Stimulated activated CD4-positive, alpha-beta T cell treated with anti-CD3 and anti-CD28 coated beads, Interleukin-4, amount 100 ng/mL, for 24 hours (primary cell): ENCODE measurements at places on chromosomes 4 and X.

GRCh38 chr4:7120341-7120740 is 52.5 kb upstream of the GRPEL1 start:
- DNase-seq, result no peak

DNA sequence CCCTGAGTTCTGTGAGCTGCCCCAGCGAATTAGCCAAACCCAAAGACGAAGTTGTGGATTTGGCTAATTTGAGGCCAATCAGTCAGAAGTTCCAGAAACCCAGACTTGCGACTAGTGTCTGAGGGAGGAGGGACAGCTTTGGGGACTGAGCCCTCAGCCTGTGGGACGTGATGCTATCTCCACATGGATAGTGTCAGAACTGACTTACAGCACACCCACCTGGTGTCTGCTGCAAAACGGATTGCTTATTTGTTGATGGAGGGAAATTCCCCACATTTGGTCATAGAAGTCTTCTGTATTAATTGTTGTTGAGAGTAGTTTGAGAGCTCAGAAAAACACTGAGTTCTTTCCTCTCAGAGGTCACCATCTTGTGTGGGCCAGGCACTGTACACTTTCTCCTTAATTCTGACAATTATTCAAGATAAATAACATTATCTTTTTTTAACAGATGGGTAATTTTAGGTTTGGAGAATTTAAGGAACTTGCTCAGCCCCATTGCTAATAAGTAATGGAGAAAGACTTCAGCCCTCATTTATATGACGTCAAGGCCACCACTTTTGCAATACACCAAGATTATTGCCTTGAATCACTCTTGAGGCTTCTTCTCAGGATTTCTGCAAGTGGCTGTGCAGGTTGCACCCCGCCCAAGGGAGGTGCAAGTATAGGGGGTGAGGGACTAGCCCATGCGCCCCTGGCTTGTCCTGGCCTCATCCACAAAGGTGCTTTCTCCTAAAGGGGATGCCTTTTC is 16.7 kb downstream of the CLRN2 start:
- no peak for DNase-seq

- no peak for DNase-seq
Observed at GRCh38 chr4:56870946-56871345, 36.8 kb upstream of the REST start.

GRCh38 chr4:91596718-91597117 is 707.0 kb upstream of the GRID2 start:
- DNase-seq, result no peak

GRCh38 chrX:40385682-40386081 is 195.1 kb upstream of the ATP6AP2 start:
- DNase-seq, result no peak

DNA sequence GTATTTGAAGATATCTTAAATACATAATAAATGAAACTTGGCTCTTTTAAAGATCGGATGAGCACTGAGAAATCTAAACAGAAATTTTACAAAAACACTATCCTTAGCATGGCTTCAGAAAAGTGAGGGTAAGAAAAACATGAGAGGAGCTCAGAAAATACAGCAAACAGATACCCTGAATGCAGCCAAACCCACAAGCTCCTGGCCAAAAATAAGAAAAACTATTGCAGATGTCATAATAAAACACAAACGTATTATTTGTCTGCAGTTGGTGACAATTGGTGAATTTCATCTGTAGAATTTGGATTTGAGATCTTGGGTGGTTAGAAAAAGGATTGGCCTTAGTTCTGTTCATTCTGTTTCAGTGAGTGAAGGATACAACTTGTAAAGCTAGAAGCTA is 603.9 kb downstream of the INPP4B start:
- DNase-seq, result no peak

GRCh38 chrX:136689436-136689835 is 41.5 kb downstream of the CD40LG start:
- no peak for DNase-seq

DNA sequence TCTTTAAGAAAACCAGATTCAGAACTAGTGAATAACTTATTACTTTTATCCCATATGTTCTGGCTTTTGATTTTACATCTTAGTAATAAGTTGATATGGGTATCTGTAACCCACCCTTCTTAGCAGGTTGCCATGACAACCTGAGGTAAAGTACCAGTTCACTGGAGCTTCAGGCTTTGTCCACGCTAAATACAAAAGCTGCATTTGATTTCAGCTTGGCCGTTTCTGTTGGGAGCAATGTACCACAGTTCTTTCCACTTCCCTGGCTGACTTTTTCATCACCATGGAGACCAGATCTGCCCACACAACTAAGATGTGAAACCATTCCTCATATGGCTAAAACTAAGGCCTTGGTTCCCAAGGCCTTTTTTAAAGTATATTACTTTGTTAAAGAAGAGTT is 26.1 kb downstream of the KLHL34 start:
- no peak for DNase-seq

DNA sequence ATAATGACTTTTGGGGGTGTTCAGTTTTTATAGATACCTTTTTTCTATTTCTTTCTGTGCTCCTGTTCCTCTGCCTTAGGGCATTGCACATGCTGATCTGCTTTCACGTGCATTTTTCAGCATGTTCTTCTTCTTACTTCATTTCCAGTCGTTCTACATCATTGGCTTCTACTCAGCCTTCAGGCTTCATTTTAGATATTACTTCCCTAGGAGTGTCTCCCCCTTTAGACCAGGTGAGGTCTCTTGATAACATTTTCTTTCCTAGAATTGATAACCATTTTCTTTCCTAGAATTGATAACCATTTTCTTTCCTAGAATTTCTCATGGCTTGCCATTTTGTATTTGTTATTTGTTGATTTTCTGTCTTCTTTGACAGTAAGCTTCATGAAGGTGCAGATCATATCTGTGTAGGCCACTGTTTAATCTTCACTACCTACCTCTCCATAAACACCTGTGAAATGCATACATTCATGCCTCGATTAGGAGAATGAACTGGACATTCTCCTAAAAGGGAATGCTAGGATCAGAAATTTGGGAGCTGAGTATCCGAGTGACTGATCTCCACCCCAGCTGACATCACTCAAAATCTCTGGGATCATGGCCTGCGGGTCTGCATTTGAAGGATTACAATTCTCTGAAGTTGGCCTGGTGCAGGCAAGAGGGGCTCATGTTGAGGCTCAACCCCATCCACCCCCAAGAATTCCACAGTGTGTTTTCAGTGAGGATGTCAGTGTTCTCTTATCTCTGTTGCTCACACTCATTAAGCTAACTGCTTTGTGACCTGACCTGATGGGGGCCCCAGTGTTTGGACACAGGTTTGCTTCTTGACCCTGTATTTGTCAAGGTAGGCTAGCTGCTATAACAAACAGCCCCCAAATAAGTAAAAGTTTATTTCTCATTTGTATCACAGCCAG is 45.7 kb downstream of the GYG2 start:
- no peak for DNase-seq

DNA sequence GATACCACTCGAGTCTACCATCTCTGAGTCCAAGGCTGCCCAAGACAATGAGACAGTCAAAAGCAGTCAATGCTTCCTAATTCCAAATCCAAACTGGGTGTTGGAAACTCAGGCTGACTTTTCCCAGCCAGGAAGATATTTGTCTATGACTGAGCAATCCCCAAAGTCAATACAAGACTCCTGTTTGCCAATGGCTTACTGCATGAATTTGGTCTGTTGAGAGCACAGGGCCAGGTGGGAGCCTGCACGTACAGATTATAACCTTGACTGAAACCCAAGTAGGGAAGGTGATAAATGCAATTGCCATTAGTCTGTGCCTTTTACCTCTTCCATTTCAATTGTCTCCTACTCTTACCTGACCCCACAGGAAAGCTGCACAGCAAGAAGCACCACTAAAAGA is 72.6 kb upstream of the PPARGC1A start:
- DNase-seq, result no peak

GRCh38 chr4:125420526-125420925 is 105.8 kb downstream of the FAT4 start:
- no peak for DNase-seq

- no peak for DNase-seq
Observed at GRCh38 chrX:29012867-29013266, 425.6 kb downstream of the IL1RAPL1 start.

- no peak for DNase-seq
Observed at GRCh38 chr4:69095301-69095731, 958 bp upstream of the UGT2B7 start.

DNA sequence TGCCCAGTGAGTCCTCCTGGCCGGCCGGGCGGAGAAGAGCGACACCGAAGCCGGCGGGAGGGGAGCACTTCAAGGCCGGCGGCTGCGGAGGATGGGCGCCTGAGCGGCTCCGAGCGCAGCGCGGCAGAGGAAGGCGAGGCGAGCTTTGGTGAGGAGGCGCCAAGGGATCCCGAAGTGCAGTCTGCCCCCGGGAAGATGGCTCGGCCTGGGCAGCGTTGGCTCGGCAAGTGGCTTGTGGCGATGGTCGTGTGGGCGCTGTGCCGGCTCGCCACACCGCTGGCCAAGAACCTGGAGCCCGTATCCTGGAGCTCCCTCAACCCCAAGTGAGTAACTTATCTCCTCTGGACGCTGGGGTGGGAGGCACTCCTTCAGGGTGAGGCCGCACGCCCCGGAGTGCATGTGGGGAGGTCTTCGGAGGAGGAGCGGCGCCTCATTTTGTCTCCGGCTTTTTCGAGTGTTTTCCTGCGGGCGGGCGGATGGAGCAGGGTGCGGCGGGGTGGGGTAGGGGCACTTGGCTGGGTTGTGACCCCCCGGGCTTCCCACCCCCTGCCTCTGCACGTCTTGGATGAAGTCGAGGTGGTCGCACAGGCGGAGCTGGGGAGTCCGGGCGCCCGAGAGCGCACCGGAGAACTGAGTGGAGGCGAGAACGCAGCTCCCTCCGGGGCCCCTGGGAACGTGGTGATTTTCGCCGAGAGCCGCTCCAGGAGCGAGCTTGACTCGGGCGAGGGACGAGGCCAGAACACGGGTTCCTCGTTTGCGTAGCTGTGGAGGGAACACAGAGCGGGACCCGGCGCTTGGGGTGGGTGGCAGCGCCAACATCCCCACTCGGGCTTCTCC is 979 bp downstream of the EFNB1 start:
- DNase-seq, result peak; percentile 4
